ENCODE measurements at places on chromosomes 7 and 10.

- DNase-seq = no peak
Observed at GRCh38 chr7:19215412-19215811, 70.2 kb upstream of the FERD3L start.

DNA sequence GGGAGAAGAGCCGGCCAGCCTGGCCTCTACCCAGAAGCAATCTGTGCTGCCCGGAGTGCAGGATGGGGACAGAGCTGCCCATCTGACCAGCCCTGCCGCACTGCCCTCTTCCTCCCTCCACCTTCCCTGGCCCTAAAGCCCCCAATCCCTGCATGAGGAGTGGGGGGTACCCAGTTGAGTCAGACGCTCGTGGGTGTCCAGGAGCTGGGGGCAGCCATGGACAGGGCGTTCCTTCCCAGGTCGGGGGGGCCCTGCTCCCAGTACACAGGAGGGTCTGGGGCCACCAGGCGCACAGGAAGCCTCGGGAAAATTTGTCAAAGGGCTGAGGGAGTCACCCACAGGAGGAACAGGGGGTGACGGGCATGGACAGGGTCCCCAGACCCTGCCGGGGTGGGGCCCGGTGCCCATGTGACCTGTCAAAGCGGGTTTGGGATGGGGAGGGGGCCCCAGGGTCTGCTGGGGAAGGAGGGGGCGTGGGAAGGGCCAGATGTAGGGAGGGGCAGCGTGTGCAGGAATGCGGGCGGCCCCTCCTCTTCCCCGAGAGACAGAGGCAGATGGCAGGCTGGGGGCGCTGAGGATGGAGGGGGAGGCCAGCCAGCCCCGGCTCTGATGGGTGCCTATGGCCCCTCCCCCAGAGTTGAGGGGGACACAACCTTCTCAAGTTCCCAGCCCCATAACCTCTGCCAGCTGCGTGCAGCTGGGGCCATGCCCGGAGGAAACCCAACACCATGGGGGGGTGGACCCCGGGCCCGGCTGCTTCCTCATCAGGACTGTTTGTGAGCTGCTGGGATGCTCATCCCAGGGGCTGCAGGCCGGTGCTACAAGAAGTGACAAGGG, 21.5 kb upstream of the GRIFIN start:
- peak; percentile 77 for DNase-seq

GRCh38 chr10:68992636-68993440, 4.2 kb downstream of the KIFBP start:
- DNase-seq = no peak

DNA sequence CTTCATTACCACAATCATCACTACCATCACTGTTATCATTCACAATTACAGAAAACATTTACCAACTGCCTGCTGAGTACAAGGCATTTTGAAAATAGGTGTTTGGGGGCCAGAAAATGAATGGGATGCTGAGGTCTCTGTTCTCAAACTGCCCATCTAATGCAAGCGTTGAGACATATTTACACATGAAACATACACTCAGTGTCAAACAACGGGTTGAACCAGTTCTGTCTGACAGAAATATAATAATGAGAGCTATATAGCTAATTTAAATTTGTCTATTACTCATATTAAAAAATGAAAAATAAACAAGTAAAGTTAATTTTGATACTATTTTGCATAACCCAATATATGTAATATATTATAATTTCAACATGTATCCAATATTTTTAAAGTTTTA, 303.1 kb downstream of the KCNMA1 start:
- DNase-seq = no peak

DNA sequence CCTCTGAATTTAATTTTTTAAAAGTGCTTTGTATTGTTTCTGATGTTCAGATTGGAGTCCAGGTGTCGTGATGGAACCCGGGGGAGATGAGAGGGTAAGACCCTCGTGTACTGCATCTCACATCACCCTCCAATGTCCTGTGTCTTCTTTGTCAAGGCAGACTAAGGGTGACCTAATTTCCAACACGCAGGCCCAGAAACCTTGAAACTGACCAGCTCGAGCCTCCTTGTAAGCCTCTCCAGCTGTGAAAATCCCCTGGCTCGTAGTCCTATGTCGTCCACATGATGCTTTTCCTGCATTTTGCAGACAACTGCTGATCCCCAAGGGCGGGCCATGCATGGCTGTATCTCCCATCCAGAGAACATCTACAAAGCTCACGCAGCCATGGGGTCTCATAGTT, 220.2 kb downstream of the ARHGAP12 start:
- DNase-seq = peak; percentile 26

GRCh38 chr7:159042581-159043101, 102.0 kb downstream of the VIPR2 start:
- DNase-seq = no peak

GRCh38 chr7:101702362-101702850, 73.3 kb upstream of the MYL10 start:
- peak; percentile 45 for DNase-seq

DNA sequence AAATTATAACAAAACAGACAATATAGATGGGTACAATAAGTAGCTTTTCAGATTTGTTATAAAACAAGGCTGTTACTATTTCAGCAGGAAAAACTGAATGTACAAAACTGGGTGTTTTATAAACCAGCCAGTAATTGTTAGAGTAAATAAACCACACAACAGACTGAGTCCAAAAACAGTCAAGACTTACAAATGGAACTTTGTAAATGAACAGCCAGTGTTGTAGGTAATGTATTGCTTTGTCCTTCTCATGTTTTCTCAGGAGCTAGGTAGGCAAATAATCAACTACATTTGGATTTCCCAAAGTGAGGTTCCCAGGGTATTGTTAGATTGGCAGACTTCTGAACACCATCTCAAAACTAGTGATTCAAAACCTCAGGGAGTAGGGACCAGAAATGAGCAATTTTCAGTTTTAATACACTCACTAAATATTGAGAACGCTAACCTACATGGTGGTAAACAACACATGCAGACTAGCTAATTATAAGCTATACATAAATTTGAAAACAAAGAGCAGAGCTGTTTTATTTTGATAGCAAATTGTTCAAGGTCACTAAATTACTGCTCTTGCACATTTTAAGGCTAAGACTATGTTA, 36.2 kb downstream of the HERPUD2 start:
- DNase-seq = no peak

DNA sequence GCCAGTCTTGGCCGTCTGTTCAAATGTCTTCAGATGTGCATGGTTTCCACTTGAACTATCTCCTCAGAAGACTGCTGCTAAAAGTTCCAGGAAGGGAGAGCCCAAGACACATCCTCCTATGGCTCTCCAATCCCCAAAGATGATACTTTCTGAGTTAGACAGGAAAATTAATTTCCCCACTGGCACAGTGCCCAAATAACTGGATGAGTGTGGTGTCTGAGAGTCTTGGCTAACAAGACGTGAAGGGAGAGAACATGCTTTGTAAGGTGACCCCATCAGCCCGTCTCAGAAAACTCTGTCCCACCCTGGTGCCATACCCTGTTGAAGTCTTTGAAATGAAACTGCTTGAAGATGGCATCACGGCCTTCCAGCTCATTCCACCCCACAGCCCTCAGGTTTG, 2.9 kb downstream of the PCBD1 start:
- DNase-seq = no peak

GRCh38 chr7:85160223-85160622, 26.6 kb downstream of the SEMA3D start:
- no peak for DNase-seq

DNA sequence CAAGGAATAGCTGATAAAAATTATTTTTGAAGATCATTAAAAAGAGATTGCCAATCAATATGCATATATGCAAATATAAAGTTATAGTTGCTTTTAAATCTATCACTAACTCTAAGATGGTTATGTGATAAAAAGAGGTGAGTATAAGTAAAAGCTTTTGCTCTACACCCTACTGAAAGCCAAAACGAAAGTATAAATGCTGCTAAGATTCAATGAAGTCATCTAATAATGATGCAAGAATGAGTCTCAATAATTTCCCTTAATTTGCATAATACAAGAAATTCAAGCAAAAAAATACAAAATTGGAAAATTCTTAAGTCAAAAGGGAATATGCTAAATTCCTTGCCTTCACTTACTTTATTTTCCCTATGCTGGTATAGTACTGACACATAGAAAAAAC, 75.2 kb downstream of the WAPL start:
- DNase-seq = no peak

DNA sequence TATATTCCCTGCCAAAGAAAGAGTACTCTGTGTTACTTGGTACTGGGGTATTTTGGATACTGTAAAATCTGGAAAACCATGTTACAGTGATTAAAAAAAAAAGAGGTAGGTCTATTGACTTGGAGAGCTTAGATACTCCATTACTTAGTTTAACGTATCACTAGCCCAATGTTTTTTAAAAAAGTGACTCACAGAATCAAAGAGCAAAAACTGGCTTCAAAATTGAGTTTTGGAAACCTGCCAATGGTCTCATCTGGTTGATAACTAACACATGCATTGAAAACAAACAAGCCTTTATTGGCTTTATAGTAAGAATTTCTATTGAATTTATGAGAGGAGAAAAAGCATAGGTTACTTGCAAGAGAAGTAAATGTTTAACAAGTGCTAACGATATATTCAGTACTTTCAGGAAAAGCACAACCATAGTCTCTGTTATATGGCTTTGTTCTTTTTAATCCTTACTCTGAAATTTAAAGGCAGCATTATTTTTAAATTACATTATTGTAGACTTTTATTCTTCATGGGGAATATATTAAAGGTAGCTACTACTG, 563.3 kb upstream of the SORCS1 start:
- no peak for DNase-seq

DNA sequence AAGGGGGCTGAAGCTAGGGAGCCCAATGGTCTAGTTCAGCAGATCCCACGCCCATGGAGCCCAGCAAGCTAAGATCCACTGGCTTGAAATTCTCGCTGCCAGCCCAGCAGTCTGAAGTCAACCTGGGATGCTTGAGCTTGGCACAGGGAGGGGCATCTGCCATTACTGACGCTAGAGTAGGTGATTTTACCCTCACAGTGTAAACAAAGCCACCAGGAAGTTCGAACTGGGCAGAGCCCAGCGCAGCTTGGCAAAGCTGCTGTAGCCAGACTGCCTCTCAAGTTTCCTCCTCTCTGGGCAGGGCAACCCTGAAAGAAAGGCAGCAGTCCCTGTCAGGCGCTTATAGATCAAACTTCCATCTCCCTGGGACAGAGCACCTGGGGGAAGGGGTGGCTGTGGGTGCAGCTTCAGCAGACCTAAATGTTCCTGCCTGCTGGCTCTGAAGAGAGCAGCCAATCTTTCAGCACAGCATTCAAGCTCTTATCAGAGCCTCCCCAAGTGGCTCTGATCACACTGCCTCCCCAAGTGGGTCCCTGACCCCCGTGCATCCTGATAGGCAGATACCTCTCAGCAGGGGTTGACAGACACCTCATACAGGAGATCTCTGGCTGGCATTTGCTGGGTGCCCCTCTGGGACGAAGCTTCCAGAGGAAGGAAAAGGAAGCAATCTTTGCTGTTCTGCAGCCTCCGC, 167.8 kb downstream of the CCDC71L start:
- no peak for DNase-seq

DNA sequence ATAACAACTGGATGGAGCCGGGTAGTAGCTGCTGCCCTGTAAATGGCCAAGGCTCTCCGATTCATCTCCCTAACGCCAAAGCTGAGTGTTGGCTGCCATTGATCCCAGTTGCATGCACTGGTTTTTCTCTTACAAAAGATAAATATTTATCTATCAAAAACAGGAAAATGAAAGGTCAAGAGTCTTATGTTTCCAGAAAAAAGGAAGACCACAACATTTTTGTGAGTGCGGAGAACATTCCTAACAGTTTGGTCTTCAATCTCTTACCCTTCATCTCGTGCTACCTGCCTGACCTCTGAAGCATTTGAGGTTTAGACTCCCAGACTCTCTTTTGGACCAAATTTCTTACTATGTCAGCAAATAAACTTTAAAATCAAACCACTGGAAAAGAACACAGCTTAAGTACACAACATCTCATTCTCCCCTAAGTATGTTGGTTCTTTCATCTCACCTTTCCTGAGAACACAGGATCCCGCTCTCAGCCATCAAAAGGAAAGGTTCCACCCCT, 61.6 kb downstream of the SORBS1 start:
- DNase-seq = no peak

- no peak for DNase-seq
Observed at GRCh38 chr10:8327140-8327423, 272.6 kb downstream of the GATA3 start.

- no peak for DNase-seq
Observed at GRCh38 chr7:101669307-101669706, 40.2 kb upstream of the MYL10 start.

All from NCI-H82 (cell line).